Left ventricle myocardium inferior (tissue), 1 donor: ENCODE measurements at places on chromosomes 7 and 10. TPM values are rescaled to one million over a fixed set of nuclear protein-coding genes. Genes with fewer than 3 reads are reported as not detected.

DNA sequence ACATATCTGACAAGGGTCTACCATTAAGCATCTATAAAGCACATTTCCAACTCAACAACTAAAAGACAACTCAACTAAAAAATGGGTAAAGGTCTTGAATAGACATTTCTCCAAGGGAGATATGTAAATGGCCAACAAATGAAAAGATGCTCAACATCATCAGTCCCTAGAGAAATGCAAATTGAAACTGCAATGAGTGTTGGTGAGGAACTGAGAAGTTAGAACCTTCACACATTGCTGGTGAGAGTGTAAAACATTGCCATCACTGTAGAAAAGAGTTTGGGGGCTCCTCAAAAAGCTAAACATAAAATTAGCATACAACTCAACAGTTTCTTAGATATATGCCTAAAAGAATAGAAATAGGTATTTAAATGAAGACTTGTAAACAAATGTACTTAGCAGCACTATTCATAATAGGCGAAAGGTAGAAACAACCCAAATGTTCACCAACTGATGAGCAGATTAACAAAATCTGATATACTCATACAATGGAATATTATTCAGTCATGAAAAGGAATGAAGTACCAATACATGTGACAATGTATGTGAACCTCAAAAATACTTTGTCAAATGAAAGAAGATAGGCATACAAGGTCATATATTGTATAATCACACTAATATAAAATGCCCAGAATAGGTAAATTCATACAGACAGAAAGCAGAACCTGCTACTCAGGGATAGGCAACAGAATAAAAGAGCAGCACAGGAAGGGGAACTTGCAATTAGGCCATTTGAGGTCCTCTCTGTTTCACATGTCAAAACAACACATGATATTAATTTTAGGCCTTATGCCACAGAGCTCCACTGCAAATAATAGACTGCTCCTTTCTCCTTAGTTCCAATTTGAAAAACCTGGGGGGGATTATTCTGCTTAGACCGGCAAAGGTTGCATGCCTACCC lies 10.6 kb upstream of the LRRC72 start:
- H3K27me3 ChIP-seq: no peaks in the 10 kb centered on the region
- no peak for DNase-seq
- no peak overlapping the region for H3K4me3 ChIP-seq
- no peaks in the 10 kb centered on the region for H3K36me3 ChIP-seq
- no peak overlapping the region for H3K27ac ChIP-seq
- H3K4me1 ChIP-seq: no peaks in the 10 kb centered on the region

Gene OR13A1
- total RNA-seq: not detected

Gene ZRANB1
- 25.3 TPM for total RNA-seq

GRCh38 chr10:35705671-35706070 lies 63.6 kb upstream of the FZD8 start:
- H3K36me3 ChIP-seq: no peaks in the 10 kb centered on the region
- no peaks in the 10 kb centered on the region for H3K4me1 ChIP-seq
- H3K27ac ChIP-seq: no peak overlapping the region
- no peak overlapping the region for H3K4me3 ChIP-seq
- H3K27me3 ChIP-seq: no peaks in the 10 kb centered on the region
